ENCODE measurements at places on chromosomes 3 and 15.
A peak's percentile ranks its signal among the peaks of the same experiment; 100 is the strongest.

DNA sequence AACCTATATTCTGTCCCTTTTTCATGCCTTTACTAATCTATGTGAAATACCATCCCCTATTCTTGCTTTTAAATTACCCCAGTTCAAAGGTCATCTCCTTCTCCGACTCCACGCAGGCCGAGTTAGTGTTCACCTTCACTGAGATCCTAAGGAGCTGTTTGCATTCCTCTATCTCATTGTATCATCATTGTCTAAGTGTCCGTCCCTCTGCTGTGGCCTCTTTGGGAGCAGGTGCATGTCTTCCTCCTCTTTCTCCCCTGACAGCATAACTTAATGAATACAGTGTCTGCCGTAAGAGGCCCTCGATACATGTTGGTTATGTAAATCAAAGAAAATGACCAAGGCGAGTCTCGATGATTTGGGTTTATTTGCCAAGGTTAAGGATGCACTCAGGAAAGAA lies 4.9 kb upstream of the PPP1R2 start:
- DNase-seq: no peak

- no peak for DNase-seq
Observed at GRCh38 chr15:51348688-51349087, 7.2 kb downstream of the GLDN start.

GRCh38 chr3:196620161-196620604 lies 19.3 kb upstream of the NRROS start:
- no peak for DNase-seq

GRCh38 chr3:55604402-55604801 lies 117.3 kb upstream of the WNT5A start:
- no peak for DNase-seq

- no peak for DNase-seq
Observed at GRCh38 chr3:70885636-70886035, 573.2 kb upstream of the MDFIC2 start.

GRCh38 chr3:17655743-17656142 lies 86.7 kb downstream of the TBC1D5 start:
- no peak for DNase-seq

GRCh38 chr3:18445401-18446148 lies 20.4 kb upstream of the SATB1 start:
- peak; percentile 12 for DNase-seq

- DNase-seq: no peak
Observed at GRCh38 chr15:77839970-77840905, 207.5 kb upstream of the LINGO1 start.

- DNase-seq: peak; percentile 87
Observed at GRCh38 chr3:152269056-152269830, 514 bp downstream of the MBNL1 start.

DNA sequence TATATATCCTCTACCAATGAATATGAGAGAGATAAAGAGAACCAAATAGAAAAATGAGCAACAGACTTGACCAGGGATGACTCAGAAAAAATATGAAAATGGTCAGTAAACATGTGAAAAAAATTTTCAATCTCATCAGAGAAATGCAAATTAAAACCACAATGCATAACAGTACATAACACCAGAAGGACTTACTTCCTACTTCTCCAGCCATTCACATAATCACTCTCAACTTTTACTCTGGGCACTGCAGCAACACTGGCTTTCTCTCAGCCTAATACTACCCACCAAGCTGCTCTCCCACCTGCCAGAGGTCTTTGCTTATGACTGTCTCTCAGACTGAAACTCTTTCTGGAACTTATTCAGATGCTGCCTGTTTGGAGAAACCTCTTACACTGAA lies 49.4 kb downstream of the DPH6 start:
- DNase-seq: no peak

DNA sequence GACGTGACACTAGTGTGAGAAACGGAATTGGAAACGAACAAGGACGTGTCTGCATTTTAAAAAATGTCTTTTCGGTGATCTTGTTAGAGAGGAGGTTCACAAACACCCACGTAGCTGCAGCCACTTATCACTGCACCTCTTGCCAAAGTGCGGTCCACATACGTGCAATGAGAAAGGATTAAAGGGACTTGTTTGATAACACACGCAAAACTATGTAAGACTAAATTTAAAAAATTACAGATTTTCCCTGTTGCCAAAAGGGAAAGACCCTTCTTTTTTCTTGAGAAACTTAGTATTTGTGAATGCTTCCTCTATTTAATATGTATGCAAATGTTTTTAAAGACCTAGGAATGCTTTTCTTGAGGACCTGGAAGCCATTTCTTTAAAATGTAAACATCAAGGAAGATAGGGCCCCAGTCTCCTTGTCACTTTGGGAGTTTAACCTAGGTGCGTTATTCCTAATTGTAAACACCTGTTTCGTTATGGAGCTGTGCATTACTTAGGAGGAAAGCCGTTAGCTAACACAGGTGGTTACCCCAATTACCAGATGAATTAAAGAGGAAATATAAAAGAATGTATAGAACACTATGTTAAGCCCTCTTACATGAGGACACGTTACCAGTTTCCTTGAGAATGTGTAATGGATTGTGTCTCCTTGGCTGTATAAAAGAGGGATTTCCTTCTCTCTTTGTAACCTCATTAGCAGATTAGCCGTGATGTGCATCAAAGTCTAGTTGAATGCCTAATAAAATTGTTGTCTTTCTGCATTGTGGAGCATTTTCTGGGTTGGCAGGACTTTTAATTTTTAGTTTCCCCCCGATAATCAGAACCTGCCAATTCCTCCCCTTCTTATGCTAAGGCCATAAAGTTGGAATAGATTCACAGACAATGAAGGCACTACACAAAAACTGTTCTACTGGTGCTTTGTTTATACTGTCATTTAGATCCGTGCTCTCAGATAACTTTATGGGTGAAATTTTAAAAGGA lies 1.0 kb downstream of the LEKR1 start:
- DNase-seq: no peak

DNA sequence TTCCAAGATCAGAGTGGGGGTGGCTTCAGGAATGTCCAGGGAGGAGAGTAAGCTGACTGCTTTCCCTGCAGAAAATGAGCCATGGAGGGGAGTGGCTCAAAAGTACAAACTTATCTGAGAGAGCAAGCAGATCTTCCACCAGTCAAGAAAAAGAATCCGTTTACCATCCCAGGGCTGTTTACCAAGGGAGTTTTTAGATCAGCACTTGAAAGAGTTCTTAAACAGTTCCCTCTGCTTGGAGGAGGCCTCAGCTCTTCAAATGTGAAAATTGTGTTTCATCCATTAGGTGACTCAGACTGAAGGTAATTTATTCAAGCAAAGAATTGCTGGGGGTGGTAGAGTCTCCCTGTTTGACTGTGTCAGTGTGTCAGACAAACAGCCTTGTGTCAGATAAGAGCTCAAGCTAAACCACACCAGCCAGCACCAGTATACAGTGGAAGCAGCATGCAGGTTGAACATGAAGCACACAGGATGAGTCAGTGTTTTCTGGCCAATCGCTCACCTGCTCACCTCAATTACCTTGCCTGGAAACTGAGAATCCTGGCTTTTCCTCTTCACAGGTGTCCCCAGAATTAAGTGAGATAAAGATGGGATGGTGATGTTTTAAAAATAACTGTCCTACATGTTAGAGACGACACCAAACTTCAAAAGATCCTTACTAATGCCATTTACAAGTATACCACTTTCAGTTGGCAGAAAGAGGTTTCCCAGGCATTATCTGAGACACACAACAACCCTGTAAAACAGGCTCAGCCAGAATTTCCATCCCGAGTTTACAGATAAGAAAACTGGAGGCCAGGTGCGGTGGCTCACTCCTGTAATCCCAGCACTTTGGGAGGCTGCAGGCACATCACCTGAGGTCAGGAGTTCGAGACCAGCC lies 21.7 kb downstream of the SH3BP5 start:
- DNase-seq: peak; percentile 6

DNA sequence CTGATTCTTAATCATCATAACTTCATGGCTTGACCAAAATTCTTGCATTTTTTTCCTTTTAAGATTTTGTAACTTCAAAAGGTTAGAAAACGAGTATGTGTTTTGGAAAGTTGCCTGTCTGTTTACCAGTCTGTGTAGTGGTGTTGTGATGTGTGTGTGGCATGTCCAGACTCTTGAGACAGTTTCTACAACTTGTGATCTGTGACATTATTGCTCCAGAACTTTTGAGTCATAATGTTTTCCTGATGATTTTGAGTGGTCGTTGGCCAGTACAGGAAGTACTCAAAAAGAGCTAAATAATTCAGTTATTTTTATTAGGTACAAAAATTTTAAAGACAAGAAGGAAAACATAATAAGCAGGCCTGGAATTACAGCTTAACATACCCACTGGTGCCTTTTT lies 229.0 kb upstream of the C2CD4B start:
- no peak for DNase-seq

- no peak for DNase-seq
Observed at GRCh38 chr3:183434503-183434902, 6.1 kb upstream of the MCF2L2 start.

DNA sequence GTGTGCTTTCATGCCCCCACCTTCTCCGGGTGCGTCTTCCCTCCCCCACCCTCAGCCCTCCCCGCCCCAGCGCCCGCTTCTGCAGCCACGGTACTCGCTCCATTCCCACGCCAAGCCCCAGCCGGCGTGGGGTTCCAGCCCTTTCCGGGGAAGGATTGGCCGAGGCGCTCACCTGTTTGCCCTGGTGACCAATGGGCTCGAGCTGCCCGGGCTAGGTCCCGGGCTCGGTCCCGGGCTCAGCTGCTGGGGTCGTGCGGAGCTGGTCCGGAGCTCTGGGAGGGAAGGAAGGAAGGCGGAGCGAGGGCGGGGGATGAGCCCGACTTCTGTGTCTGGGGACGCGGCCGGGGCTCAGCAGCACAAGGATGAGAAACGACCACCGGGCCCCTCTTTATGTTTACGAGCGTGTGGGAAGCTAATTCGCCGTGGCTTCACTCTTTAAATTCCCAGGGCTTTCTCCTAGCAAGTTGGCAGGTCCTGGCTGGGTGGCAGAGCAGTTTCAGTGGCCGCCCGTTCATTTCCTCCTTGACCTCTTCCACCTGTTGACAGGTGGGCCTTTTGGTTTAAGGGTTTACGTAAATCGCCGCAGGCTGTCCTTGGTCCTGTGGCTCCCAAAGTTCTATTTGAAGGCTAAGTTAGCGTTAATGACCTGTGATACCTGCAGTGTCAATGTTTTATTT lies at the start of gene IGSF10:
TSS of gene IGSF10 (minus strand) at position 288 of the 677 bp plus-strand sequence. CDS start 2,352 bp downstream, outside the sequence.
- DNase-seq: no peak

DNA sequence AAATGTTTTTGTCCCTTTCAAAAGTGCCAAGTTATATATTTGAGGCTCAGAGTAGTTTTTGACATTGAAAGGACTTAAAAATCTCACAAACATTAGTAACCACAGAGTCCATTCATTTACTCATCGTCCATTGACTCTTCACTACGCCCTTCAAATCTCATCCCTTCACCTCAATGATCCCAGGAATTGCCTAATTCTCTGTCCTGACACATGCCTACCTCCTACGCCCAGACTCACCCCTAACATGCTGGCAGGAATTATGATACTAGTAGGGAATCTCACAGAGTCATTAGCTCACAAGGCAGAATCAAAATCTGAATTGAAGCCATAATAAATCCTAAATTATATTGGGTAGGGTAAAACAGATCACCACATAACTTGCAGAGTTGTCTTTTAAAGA lies 410.1 kb downstream of the RAP2B start:
- no peak for DNase-seq

- no peak for DNase-seq
Observed at GRCh38 chr3:56398659-56399058, 69.6 kb downstream of the ERC2 start.

DNA sequence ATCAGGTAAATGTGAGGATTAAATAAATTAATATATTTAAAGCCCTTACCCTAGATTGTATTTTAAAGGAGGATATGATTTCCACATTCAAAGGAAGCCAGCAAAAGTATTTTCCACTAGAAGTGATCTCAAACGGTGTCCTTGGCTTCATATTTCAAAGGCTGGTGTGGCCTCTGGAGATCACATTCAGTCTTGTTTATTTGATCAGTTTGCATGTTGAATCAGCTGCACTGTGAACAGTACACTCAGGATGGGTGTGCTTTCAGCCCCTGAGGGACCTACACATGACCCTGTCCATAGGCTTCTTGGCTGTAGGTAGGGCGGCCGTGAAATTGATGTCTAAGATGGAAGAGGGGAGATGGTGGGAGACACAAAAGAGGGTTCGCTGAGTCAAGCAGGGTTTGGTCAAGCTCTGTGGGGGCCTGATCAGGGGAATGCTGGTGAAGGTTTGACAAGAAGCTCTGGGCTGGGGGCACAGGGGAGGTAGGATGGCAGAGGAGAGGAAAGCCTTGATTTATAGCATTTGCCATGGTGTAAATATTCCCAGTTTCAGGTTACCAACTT lies 21.9 kb downstream of the CYP8B1 start:
- DNase-seq: no peak

DNA sequence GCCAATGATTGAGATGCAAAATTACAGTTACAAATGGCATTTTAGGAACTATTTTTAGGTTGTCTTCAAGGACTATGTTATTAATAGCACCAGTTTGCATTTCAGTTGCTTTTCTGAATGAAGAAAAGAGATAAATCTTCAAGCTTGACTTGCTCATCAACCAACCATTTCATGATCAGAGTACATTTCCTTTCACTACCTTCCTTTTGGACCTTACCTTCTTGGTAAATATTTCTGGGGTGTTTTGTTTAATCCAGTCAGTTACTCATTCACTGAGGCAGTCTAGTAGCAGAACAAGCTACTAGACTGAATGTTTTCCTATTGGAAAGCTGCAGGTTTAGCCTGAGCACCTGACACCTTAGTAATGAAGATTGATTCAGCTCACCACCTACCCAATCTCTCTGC lies 8.2 kb downstream of the SLC27A2 start:
- DNase-seq: no peak

GRCh38 chr3:86420990-86421739 lies 569.8 kb downstream of the VGLL3 start:
- DNase-seq: no peak

GRCh38 chr3:128788268-128788869 lies 62.4 kb downstream of the RAB7A start:
- DNase-seq: no peak

DNA sequence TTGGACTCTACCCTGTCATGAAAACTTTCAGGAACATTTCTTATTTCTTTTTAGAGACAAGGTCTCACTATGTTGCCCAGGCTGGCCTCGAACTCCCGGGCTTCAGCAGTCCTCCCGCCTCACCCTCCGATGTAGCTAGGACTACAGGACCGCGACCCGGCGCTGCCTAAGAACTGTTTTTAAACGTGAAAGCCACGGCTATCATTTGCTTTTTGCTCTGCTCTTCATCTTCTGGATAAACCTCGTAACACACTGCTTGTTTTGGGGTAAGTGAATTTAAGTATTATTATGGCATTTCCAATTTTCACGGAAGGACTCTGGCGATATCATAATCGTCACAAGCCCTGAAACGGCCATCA lies 14.3 kb upstream of the CCNL1 start:
- DNase-seq: peak; percentile 38

DNA sequence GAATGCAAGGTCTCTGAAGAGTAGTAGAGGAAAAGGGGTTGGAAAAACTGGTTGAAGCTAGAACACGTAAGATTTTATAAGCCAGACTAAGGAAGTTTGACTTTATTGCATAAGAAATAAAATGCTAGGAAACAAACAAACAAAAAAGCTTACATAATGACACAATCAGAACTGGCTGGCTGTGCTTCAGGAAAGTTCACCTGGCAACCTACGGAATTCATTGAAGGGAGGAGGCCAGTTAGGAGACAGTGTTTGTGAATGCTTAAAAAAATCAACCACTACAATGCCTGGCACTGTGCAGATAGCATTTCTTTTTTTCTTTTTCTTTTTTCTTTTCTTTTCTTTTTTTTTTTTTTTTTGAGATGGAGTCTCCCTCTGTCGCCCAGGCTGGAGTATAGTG lies 1.9 kb upstream of the ICE2 start:
- DNase-seq: no peak
